ENCODE measurements at places on chromosomes 1 and 21.

DNA sequence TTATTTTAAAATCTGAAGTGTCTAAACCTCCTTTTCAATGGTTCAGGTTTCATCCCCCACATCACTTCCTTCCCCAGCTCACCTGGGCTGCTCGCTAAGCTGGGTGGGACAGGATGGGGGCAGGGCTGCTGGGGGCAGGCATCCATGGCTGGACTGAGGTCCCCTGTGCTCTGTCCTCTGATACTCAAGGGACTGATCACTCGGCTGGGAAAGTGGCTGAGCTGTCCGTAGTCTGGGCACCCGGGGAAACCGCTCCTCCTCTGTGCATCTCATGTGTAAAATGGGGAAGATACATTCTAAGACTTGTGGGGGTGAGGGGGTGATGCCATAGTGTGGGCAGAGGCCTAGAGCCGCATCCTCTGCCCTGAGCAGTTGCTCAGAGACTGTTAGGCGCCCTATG, 411.2 kb downstream of the MATN1 start:
- no peak for DNase-seq

DNA sequence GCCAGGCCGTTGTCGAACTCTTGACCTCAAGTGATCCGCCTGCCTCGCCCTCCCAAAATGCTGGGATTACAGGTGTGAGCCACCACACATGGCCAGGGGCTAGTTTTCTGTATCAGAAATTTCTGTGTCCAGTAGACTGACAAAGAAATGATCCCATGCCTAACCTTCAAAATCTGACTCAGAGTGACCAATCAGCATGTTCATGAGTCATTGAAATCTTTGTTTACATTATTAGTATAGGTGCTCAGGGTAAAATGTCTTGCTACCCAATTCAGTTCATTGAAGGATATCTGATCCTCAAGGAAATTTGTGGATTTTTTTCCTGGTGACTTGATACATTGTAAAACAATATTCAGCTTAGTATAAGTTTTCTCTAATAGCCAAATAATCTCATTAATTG, 11.0 kb upstream of the LDLRAD2 start:
- no peak for DNase-seq

- no peak for DNase-seq
These were observed 824.9 kb downstream of the AMY1C start for GRCh38 chr1:104574620-104575019.

DNA sequence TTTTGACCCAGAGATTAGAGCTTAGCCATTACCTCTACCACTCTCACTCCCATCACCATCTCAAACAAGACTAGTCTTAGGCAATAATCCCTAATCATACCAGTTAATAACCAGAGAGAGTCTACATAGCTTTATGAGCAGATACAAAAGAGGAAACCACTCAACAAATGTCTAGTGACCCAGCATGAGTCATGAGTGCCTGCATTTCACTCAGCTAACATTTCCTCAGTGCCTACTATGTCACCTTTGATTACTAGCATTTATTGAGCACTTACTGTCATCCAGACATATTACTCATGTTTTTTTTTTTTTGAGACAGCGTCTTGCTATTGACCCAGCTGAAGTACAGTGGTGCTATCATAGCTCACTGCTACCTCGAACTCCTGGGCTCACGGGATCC, 35.9 kb upstream of the GALNT2 start:
- DNase-seq, result no peak

DNA sequence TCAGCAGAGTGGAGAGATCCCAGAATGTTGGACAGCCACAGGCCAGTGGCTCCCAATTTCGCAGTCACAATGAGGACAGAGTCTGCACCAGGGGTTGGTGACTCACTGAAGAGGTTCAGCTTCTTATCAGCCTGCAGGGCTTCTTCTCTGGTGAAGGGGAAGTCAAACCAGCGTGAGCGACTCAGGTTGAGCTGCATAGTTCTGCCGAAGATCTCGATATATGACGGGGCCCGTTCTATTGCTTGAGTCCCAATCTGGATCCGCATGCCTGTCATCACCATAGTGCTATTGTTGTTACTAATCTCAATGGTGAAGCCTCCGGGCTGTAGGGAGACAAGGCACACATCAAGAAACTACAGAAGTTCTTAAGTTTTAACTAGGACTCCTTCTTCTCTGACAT, 58.5 kb downstream of the UBR4 start:
- no peak for DNase-seq

Data from left kidney (tissue), 8 donors.